ENCODE measurements at places on chromosomes 16 and 17.
A peak's percentile ranks its signal among the peaks of the same experiment; 100 is the strongest.

- DNase-seq, result no peak
Measured at GRCh38 chr16:16780588-16780987, 401.6 kb downstream of the NPIPA7 start.

- DNase-seq, result no peak
Measured at GRCh38 chr17:37848690-37849616, 75.3 kb upstream of the TBC1D3K start.

DNA sequence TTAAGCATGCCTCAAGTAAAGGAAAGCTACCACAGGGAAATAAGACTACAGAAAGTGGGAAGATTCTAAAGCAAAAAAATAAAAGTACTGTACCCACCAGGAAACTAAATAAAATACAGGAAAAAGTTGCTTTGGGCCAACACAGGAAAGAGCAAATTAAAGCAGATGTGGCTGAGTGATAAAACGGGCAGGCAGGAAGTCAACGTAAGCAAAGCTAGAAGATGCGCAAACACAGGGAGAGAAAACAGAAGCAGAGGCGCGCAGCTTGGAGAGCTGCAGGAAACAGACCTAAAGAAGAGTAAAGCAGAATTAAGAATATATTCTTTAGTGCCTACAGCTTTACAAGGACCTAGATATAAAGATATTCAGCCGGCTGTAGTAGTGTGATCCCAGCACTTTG is 21.7 kb downstream of the USP36 start:
- DNase-seq, result no peak

- no peak for DNase-seq
Measured at GRCh38 chr16:89266521-89267134, 49.1 kb downstream of the ZNF778 start.

- DNase-seq, result no peak
Measured at GRCh38 chr16:67104845-67105244, 4.9 kb upstream of the PHAF1 start.

- no peak for DNase-seq
Measured at GRCh38 chr16:72511171-72511570, 339.2 kb upstream of the PMFBP1 start.

GRCh38 chr16:57773019-57773418 is 29.3 kb downstream of the KIFC3 start:
- DNase-seq, result no peak

DNA sequence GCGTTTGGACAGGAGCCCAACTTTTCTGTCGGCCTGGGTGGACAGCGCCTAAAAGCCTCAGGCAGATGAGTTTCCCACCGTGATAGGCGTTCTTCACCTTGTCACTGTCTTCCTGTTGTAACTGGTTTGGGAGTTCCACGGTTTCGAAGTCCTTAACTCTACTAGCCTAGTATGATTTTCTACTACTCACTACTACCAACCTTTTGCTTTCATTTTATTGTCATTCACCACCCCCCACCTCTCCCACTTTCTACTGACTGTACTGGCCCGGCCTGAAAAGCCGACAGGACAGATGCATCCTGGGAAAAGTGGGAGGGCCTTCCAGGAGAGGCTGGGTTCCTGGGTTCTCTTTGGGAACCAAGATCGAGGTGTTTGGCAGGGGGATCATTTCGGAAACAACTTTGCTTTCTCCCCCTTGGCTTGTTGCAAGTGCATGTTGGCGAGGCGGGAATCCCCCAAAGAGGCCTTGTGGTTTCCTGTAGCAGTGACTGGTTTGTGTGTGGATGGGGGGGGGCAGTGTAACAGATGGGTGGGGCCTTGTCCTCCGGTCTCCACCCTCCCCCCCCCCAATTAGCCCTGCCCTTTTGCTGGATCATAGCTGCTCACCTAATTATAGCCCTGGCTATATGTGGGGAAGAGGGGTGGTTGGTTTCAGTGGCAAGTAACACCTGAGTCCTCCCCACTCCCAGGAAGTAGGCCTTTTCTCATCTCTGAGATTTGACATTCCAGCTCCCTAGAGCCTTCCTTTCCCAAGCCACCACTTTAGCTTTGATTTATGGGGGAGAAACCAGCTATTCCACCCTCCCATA is 1.4 kb downstream of the EIF5A start:
- DNase-seq, result peak; percentile 19

DNA sequence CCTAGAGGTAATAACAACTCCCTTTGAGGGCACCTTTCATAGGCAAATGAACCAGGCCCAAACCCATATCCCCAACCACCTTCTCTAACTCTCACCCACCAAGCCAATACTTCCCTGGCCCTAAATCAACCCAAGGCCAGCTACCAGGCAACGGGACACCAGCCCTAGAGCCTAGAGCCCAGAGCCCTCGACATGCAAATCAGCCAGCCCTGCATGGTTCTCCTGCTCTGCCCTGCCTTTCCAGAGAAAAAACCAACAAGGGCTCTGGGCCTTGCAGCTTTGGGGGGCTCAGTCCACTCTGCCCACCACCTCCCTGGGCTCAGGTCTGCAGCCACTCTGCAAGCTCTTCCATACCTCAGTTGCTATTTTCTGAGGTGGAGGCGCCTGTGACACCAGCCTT is 55.0 kb downstream of the PITPNM3 start:
- DNase-seq, result no peak
